ENCODE measurements at places on chromosomes 3 and 15.

- no peaks in the 10 kb centered on the region for H3K36me3 ChIP-seq
- H3K27me3 ChIP-seq, result no peaks in the 10 kb centered on the region
- no peak for DNase-seq
- no peak overlapping the region for H3K27ac ChIP-seq
Observed at GRCh38 chr3:131353016-131353877, 28.3 kb upstream of the NUDT16 start.

GRCh38 chr3:114551770-114552526, 258.1 kb downstream of the TIGIT start:
- no peak for DNase-seq
- H3K36me3 ChIP-seq, result no peaks in the 10 kb centered on the region
- no peak overlapping the region for H3K4me3 ChIP-seq
- no peaks in the 10 kb centered on the region for H3K27me3 ChIP-seq
- H3K27ac ChIP-seq, result no peak overlapping the region

- no peak overlapping the region for H3K4me3 ChIP-seq
- H3K36me3 ChIP-seq, result no peaks in the 10 kb centered on the region
- H3K4me1 ChIP-seq, result peaks cover 14% of the 10 kb centered on the region
- DNase-seq, result no peak
- peaks cover 6% of the 10 kb centered on the region for H3K27me3 ChIP-seq
- no peak overlapping the region for H3K27ac ChIP-seq
Observed at GRCh38 chr3:14562121-14562890, 22.2 kb upstream of the GRIP2 start.

- no peak overlapping the region for H3K4me3 ChIP-seq
- DNase-seq, result peak; percentile 43
- peaks cover 12% of the 10 kb centered on the region for H3K27me3 ChIP-seq
Observed at GRCh38 chr15:43293432-43293831, 26.7 kb upstream of the TGM5 start.

DNA sequence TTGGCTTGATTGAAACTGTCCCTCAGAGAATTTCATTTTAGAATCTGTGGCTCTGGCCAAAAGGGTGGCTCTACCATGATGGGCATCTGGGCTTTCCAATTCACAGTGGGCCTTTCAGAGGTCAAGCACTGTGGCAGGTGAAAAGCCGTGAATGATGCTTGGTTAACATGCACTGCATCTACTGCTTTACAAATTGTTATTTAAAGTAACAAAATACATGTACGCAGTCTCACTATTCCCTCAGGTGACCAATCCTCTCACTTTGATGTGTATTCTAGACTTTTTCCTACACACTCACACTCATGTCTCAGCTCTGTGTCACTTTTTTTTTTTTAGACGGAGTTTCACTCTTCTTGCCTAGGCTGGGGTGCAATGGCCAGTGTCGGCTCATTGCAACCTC, 70.5 kb downstream of the MGLL start:
- no peak overlapping the region for H3K4me3 ChIP-seq
- peaks cover 64% of the 10 kb centered on the region for H3K4me1 ChIP-seq
- no peak for DNase-seq
- H3K27ac ChIP-seq, result no peak overlapping the region
- H3K27me3 ChIP-seq, result no peaks in the 10 kb centered on the region
- peaks cover 15% of the 10 kb centered on the region for H3K36me3 ChIP-seq

GRCh38 chr15:65330934-65331645, 26.6 kb downstream of the RNU5B-1 start:
- no peaks in the 10 kb centered on the region for H3K27me3 ChIP-seq
- no peak overlapping the region for H3K4me3 ChIP-seq
- H3K36me3 ChIP-seq, result no peaks in the 10 kb centered on the region
- H3K27ac ChIP-seq, result no peak overlapping the region

- no peak overlapping the region for H3K27ac ChIP-seq
- H3K4me3 ChIP-seq, result no peak overlapping the region
- peaks cover 8% of the 10 kb centered on the region for H3K4me1 ChIP-seq
- DNase-seq, result no peak
- H3K36me3 ChIP-seq, result no peaks in the 10 kb centered on the region
Observed at GRCh38 chr15:58951388-58952007, 18.0 kb upstream of the SLTM start.

GRCh38 chr3:194952841-194953241, 267.2 kb downstream of the FAM43A start:
- no peak overlapping the region for H3K4me3 ChIP-seq
- DNase-seq, result peak; percentile 95
- no peak overlapping the region for H3K27ac ChIP-seq
- peaks cover 21% of the 10 kb centered on the region for H3K4me1 ChIP-seq
- no peaks in the 10 kb centered on the region for H3K27me3 ChIP-seq

DNA sequence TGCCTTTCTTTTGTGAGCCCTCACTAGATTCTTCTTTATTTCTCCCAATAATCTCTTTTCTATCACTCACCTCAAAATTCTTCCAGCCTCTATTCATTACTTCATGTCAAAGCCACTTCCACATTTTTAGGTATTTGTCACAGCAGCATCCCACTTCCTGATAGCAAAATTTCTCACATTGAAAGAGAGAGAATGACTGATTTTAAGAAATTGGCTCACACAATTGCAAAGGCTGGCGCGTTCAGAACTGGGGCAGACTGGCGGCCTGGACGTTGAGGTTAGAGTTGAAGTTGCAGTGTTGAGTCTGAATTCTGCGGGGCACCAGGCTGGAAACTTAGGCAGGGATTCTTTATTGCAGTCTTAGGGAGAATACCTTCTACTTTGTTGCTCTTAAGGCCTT, 117.9 kb downstream of the LRRC28 start:
- H3K27ac ChIP-seq, result no peak overlapping the region
- peaks cover 33% of the 10 kb centered on the region for H3K4me1 ChIP-seq
- peaks cover 13% of the 10 kb centered on the region for H3K36me3 ChIP-seq
- H3K27me3 ChIP-seq, result no peaks in the 10 kb centered on the region

- H3K36me3 ChIP-seq, result no peaks in the 10 kb centered on the region
- no peak for DNase-seq
- H3K27ac ChIP-seq, result no peak overlapping the region
- H3K27me3 ChIP-seq, result peaks cover 3% of the 10 kb centered on the region
- no peaks in the 10 kb centered on the region for H3K4me1 ChIP-seq
- no peak overlapping the region for H3K4me3 ChIP-seq
Observed at GRCh38 chr3:140023616-140024530, 88.9 kb downstream of the CLSTN2 start.

DNA sequence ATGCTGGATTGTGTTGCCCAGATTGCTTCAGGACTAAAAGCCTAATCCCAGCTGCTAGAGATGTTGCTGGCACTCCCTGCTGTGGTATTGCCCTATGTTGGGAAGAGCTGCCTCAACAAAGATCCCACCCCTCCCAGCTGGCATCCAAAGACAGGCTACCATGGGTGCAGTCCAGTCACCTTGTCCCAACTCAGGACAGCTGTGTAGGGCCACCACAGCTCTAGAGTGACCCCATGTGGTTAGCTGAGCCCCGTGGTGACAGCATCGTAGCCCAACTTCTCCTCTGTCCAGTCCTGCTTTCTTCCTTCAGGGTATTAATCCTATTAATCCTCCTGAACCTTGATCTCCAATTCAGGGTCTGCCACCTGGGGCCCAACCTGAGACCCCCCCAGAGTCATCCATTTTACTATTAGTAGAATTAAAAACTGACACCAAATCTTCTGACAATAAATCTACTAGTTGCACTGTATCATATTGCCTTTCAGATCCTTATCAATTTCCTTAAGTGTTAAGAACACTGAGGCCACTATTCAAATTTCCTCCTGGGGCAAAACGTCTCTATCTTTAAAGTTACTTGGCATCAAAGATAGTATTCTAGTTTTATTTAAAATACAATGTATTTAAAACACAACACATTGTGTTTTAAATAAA, 83.5 kb downstream of the AQP9 start:
- H3K4me3 ChIP-seq, result no peak overlapping the region
- H3K27ac ChIP-seq, result no peak overlapping the region
- H3K36me3 ChIP-seq, result no peaks in the 10 kb centered on the region
- no peaks in the 10 kb centered on the region for H3K27me3 ChIP-seq
- DNase-seq, result no peak

- peaks cover 14% of the 10 kb centered on the region for H3K4me1 ChIP-seq
- H3K36me3 ChIP-seq, result no peaks in the 10 kb centered on the region
- peak; percentile 70 for DNase-seq
- no peak overlapping the region for H3K4me3 ChIP-seq
Observed at GRCh38 chr3:143831208-143831607, 17.1 kb downstream of the SLC9A9 start.

DNA sequence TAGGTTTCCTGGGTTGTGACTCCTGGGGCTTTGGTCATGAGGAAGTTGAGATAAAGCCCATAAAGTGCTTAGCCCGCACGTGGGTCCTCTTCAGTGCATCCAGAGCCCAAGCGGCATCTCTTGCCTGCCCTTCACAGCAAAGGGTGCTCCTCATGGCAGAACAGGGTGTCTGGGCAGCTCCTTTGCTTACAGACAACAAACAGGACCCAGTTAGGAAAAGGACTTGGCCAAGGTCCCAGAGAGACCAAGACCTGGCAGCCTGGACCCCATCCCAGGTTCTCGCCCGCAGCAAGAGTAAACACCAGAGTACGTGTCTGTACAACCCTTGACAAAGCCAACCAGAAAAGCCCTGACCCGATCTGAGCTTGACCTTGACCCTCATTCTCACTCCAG, 27.0 kb downstream of the ALS2CL start:
- no peaks in the 10 kb centered on the region for H3K27me3 ChIP-seq
- no peak overlapping the region for H3K4me3 ChIP-seq
- H3K36me3 ChIP-seq, result no peaks in the 10 kb centered on the region
- H3K27ac ChIP-seq, result no peak overlapping the region
- no peaks in the 10 kb centered on the region for H3K4me1 ChIP-seq

DNA sequence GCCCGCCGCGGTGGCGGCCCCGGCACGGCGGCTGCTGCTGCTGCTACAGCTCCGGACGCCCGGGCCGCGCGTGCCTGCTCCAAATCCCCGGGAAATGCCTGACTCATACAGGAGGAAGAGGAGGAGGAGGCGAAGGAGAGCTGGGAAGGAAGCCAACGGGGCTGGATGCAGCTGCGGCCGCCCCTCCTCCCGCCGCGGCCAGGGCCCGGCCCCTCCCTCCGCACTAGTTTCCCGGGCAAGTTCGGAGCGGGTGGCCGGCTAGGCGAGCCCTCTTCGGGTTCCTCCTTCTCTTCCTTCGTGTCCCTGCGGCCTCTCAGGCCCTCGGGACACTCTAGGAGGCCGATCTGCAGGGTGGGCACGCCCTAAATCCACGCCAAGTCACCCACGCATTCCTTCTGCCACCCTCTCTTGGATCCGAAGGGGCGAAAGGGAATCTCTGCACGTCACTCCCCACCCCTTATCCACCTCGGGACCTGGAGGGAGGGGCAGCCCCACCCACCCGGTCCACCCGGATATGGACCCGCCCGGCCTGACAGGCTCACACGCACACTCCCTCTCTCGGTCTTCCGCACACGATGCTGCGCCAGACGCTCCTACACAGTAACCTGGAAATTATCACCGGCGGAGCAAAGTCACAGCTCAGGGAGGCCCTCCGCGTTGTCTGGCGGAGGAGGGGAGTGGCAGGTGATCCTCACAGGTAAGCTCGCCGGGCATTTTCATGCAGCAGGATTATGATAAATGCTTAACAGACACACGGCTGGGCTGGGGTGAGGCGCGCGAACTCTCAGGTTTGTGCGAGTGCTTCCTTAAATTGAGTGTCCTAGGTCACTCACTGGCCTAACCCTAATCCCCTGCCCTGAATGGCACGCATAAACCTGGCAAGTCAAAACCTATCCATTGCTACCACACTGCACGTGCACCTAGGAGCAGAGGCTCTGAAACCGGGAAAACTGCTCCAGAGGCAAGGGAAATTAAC, at the start of the genes OSBPL10 and ZNF860:
TSS of gene OSBPL10 (minus strand) at position 57 of the 976 bp plus-strand sequence. CDS start 83 bp downstream, outside the sequence.
TSS of gene ZNF860 (plus strand) at position 545 of the 976 bp plus-strand sequence. CDS start 7,330 bp downstream, outside the sequence.
- peaks cover 22% of the 10 kb centered on the region for H3K4me1 ChIP-seq
- H3K4me3 ChIP-seq, result peak within 1 kb of the TSS; percentile 62
- peaks cover 57% of the 10 kb centered on the region for H3K27me3 ChIP-seq
- peak; percentile 50 for DNase-seq
- no peak within 1 kb of the TSS for H3K27ac ChIP-seq
- H3K36me3 ChIP-seq, result no peaks in the 10 kb centered on the region

DNA sequence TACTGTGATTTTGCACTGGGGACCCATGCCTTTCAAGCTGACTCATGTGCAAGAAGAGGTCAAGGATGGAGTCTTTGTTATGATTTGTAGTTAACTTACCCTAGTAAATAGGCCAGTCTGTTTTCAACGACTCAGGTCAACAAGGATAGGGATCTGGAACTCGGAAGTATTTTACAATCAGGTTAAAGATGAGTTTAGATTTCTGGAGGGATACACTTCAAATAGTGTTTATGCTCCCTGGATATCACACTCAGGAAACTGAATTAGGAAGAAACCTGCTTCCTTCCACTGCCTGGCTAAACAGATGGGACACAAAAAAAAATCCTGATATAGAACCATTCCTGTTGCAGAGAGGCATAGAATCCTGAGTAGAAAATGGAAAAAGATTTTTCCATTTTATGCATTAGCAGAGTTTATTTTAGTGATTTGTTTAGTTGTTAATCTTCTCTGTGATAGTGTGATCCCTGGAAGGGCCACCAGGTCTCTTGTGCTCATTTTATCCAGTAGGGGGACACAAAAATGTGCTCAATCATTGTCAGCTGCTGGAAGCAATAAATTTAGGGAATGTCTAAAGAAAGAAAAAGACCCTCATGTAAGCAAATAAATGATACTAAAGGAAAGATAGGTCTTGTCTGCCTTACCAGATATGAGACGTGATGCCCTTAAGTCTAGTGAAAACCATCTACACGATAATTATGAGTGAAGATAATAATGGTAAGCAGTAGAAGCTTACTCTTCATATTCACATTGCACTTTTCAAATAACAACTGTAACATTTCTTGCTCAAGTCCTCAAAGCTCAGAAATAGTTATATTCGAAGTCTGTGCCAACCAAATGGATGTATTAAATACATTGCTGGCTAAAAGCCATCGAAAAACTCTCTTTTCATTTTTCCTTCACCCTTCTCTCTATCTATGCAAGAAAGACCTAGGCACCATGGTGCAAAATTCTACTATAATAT, 452.1 kb upstream of the KCNMB2 start:
- peak overlapping the region; percentile 50 for H3K4me3 ChIP-seq
- H3K27me3 ChIP-seq, result no peaks in the 10 kb centered on the region
- DNase-seq, result peak; percentile 56
- no peaks in the 10 kb centered on the region for H3K36me3 ChIP-seq
- H3K4me1 ChIP-seq, result peaks cover 17% of the 10 kb centered on the region

- no peak overlapping the region for H3K4me3 ChIP-seq
- H3K4me1 ChIP-seq, result no peaks in the 10 kb centered on the region
- H3K27me3 ChIP-seq, result peaks cover 3% of the 10 kb centered on the region
- no peak for DNase-seq
- no peaks in the 10 kb centered on the region for H3K36me3 ChIP-seq
Observed at GRCh38 chr3:116440196-116440595, 5.1 kb downstream of the LSAMP start.

DNA sequence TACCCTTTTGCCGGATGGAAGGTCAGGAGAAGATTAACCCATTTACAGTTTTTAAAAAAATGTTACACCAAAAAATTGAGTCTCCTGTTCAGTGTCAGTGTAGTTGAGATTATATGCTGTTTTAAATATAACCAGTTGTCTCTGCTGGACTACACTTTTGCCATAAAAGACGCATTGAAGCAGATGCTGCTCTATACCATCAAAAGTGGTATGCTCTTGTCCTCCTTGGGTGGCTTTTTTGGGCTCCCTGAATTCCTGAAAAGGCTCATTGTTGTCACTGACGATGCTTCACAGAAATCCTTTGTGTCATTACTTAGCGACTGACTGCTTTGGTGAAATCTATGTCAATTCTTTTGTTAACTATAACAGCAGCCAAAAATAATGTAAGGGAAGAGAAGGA, 133.9 kb upstream of the SKOR1 start:
- no peaks in the 10 kb centered on the region for H3K36me3 ChIP-seq
- DNase-seq, result no peak
- H3K4me3 ChIP-seq, result no peak overlapping the region

- H3K4me3 ChIP-seq, result no peak overlapping the region
- H3K27me3 ChIP-seq, result no peaks in the 10 kb centered on the region
- no peak overlapping the region for H3K27ac ChIP-seq
- H3K36me3 ChIP-seq, result peaks cover 66% of the 10 kb centered on the region
- H3K4me1 ChIP-seq, result peaks cover 3% of the 10 kb centered on the region
- no peak for DNase-seq
Observed at GRCh38 chr15:67166280-67167009, 88.0 kb downstream of the AAGAB start.
